ENCODE measurements at places on chromosomes 6 and 20.

DNA sequence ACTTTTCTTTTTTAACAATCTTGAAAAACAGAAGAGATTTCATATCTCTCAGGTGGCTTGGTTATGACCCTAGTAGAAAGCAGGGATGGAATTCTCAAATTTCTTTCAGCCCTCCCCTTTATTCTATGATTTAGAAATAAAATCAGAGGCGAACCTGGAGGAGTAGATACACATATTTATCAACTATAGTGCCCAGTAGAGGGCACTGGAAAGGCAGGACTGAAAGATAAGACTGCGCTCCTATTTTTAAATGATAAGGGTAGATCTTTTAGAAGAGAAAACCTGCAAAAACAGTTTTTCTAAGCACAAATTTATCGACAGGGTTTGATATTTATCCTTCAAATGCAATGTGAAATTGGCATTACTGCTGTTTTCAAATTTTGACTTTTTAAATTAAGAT lies 1296.6 kb downstream of the EPHA7 start:
- DNase-seq, result no peak

DNA sequence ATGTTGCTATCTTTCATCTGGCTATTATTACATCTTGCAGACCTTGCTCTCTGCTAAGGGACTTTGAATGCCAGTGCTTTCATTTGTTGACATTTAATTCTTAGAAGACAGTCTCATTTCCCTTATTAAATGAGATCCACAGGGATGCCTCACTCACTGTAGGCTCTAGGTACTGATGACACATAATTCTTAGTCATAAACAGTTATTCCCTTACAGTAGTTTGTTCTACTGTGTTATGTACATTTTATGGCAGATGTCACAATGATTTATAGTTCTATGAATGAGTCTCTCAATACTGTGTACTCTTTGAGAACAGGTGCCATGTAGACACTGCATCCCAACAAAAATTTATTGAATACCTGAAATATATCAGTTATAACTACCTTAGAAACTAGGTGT lies 70.3 kb downstream of the FAM83B start:
- no peak for DNase-seq

DNA sequence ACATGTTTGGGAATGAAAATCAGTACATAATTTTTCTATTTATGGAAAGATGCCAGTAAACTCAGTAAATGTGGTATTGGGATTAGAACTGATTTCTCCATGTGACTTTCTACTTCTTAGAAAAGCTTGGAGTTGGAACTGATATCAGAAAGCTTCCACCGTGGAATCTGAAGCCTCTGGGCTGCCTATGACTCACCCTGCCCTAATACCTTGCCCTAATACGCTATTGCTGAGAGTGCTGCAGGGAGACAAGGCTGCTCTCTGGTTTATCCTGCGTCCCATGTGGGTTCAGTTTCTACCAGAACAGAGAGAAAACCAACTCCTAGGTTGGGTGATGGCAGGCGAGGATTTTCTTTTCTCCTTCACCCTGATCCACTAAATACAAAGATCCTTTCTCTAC lies 3.3 kb upstream of the STMND1 start:
- DNase-seq, result no peak

DNA sequence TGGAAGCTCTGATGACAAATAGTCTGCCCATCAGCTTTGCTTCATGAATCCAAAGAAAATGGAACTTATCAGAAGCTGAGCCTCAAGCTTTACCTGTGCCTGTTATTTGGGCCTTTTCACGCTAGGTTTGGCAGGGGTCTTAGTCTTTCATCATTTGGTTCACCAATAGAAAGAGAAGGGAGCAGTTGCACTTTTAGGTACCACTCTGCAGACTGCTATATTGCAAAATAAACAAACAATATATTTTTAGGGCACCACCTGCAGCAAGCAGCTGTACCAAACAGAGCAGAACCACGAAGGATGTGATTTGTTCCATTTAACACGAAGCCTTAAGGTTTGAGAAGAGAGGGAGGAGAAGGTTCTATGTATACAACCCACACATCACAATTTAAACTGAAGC lies 291.4 kb upstream of the RNF217 start:
- no peak for DNase-seq

DNA sequence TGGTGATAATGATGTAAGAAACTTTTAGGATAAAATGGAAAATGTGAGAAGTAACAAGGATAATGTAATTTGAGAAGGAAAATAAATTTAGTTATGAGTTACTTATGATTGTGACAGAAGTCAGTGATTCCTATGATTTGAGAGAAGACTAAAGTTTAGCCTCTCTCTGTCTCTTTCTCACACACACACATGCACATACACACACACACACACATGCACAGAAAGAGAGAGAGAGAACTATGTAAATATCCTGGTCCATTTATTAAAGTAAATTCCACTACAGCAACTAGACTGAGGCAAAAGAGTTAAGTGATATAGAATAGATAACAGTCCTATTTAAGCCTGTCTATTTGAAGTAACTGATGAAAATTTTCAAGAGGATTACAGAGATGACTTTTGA lies 375.2 kb downstream of the CD109 start:
- no peak for DNase-seq

DNA sequence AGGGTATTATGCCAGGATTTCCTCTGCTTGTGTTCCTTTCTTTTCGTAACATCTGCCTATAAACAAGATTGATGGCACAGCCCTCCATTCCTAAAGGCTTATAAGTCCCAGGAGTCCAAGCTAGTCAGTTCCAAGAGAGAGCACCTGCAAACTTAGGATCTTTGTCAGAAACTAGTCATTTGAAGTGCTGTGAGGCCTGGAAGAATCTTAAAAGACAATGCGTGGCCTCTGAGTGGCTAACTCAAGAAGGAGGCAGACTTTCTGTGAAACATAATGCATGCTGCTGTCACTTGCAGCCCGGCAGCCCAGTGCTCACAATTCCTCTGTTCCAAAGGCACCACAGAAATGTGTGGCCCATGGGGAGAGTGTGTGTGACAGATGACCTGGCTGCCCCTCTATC lies 135.0 kb upstream of the SUPT3H start:
- no peak for DNase-seq

DNA sequence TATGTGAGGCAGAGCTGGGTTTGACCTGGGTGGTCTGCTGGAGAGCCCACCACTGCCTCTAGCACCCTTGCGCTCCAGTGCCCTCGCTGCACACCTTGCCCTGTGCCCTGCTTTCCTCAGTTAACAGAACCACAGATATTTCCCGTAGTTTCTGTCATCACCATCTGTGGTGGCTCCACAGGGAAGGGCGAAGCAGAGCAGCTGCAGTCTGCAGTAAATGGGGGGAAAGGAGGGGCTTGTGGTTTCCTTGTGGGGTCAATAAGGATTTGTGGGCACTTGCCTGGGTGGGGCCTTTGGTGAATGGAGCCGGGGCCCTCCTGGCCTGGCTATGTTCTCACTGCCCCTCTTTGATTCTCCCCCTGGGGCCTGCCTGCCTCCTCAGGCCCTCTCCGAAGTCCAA lies 21.2 kb upstream of the CCDC167 start:
- no peak for DNase-seq

- DNase-seq, result no peak
Observed at GRCh38 chr6:88614316-88614877, 349.0 kb downstream of the RNGTT start.

- no peak for DNase-seq
Observed at GRCh38 chr20:47432834-47433210, 68.9 kb upstream of the NCOA3 start.

- no peak for DNase-seq
Observed at GRCh38 chr6:91678679-91679446, 1092.0 kb upstream of the MAP3K7 start.

DNA sequence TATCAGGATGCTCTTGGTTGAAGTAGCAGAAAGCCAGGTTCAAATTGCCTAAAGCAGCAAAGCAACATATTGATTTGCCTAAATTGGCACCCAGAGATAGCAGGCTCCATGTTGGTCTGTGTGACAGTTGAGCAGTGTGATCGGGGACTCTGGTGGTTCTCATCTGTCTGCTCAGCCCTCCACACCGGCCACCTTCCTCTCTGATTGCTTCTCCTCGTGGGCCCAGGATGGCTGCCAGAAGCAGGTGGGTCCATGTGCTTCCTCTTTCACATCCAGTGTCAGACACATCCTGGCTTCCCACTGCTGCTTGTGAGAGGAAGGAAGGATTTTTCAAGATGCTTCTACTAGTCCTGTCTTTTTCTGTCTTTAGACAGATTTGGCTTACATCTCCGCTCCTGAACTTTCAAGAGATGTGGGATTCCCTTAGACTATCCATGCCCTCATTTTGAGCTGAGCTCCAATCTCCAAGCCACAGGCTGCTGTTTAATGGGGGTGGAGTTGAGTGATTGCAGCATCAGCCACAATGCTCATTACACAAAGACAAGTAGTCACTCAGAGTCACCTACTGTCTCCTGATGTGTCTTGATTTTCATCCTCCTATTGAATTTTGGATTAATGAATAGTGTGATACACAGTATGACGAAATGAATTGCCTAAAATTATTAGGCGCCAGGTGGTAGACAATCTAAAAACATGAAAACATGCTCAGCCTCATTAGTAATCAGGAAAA lies 122.2 kb downstream of the ZDHHC14 start:
- no peak for DNase-seq

GRCh38 chr20:21534453-21534852 lies 20.6 kb upstream of the NKX2-2 start:
- DNase-seq, result no peak

DNA sequence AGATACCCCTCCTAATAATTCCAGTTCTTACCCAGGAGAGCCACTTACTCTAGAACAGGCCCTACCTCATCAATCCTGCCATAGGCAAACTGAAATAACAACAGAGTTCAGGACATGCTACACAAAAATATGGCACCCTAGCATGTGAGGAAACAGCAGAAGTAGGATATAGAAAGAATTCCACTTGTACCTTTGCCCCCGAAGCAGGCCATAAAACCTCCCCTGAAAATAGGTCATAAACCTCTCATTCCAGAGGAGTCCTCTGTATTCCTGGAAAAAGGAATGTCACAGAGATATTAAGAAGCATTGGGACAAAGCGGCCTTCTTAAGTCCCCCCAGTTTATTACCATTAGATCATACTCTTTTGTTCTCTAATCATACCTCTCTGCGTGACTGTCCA lies 504.3 kb upstream of the MARCKS start:
- no peak for DNase-seq

DNA sequence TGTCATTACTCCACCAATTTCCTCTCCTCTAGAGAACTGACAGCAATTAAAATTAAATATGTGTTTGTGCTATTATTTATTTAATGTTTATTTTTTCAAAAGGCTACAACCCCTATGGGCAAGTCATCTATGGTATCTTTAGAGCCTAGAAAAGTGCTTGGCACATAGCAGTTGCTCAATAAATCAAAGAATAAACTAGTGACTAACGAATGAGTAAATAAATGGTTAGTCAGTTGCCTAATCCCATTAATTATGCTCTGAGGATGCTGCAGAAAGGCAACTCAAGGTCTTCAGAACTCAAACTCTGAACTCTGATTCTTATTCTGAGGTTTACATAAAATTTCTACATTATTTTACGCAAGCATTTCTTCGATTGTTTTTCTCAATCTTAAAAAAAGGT lies 193.0 kb upstream of the TSHZ2 start:
- no peak for DNase-seq

- DNase-seq, result no peak
Observed at GRCh38 chr6:142874676-142875075, 70.3 kb downstream of the HIVEP2 start.

DNA sequence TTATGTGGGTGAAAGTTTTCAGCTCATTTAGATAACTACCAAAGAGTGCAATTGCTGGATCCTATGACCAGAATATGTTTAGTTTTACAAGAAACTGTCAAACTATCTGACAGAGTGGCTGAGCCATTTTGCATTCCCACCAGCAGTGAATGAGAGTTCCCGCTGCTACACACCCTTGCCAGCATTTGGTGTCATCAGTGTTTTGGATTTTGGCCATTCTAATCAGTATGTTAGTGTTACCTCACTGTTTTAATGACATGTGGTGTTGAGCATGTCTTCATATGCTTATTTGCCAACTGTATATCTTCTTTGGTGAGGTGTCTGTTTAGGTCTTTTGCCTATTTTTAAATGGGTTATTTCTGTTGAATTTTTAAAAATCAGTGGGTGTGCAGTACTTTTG lies 120.9 kb downstream of the CFAP61 start:
- no peak for DNase-seq

GRCh38 chr6:11315743-11316437 lies 83.4 kb upstream of the NEDD9 start:
- no peak for DNase-seq

GRCh38 chr6:114030767-114031166 lies 59.8 kb upstream of the HDAC2 start:
- DNase-seq, result no peak

DNA sequence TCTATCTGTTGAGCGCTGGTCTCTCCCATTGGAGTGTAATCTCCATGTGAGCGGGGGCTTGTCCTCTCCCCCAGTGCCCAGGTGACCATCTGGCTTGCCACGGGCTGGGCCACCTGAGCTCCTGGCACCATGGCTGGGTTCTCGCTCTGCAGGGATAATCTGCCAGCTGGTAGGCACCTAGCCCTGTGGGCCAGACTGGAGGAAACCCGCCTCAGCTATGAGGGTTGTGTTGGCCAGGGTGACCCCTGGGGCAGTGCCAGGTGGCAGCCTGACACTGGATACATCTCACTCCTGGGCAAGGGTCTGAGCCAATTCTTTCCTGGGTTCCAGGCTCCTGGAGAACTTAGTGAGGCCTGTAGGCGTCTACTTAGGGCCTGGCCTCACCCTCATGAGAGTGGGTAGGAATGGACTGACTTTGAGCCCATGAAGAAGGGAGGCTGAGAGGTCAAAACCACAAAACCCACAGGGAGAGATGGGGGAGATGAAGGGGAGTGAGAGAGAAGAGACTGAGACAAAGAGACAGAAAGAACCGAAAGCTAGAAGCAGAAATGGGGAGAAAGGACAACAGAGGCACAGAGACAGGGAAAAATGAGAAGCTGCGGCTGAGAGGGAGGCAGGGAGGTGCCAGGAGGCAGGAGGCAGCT lies 5.8 kb upstream of the SLC52A3 start:
- DNase-seq, result no peak

DNA sequence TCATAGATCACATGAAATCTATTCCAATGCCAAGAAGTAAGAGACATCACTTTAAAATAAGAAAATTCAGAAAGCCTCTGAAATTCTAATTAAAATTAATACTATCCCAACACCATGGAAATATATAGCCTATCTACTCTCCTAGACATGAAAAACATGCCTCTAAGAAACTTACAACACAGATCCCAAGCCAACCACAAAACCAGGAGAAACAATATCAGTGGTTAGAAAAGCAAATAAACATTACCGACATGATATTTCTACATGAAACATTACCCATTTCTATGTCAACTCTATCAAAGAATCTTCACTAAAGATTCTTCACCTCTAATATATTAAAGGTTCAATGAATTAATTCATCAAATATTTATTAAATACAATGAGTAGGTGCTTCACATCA lies 4.8 kb downstream of the EPB41L2 start:
- DNase-seq, result no peak
